Left kidney (tissue), 8 donors: ENCODE measurements at places on chromosomes 4 and X. TPM values are rescaled to one million over a fixed set of nuclear protein-coding genes. Genes with fewer than 3 reads are reported as not detected.

GAGE12F gene
- not detected for polyA plus RNA-seq

SLC9B1 gene
- polyA plus RNA-seq, result 3.4 TPM

TLR2 gene
- polyA plus RNA-seq, result 9.8 TPM

RBMXL3 gene
- not detected for polyA plus RNA-seq

DNA sequence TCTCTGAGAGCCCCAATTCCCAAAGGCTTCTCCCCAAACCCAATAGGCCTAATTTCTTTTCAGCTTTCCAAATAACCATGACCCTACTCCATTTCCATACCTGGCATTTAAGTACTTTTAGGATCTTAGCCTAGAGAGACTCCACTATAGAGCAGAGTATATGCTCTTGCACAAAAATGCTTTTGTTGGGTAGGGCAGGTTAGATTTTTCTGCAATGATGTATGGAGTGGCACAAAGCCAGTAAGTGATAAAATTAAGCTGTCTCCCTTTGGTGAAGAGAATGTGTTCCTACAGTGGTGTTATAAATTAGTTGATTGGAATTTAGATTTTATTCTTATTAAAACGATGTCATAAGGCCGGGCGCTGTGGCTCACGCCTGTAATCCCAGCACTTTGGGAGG lies 124.9 kb downstream of the INPP4B start:
- no peak for DNase-seq

- no peak for DNase-seq
Measured at GRCh38 chr4:182278729-182279128, 35.5 kb downstream of the TENM3 start.

- no peak for DNase-seq
Measured at GRCh38 chr4:139786494-139787354, 121.1 kb downstream of the MGST2 start.

DNA sequence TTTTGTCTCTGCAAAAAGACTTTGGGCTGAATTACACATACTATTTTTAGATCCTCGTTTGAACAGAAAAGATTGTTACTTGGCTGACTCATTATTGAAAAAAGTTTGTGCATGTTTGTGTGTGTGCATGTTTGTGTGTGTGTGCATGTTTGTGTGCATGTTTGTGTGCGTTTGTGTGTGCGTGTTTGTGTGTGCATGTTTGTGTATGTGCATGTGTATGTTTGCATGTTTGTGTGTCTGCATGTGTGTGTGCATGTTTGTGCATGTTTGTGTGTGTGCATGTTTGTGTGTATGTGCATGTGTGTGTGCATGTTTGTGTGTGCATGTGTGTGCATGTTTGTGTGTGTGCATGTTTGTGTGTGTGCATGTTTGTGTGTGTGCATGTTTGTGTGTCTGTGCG lies 201.1 kb upstream of the FAT1 start:
- DNase-seq, result no peak

GRCh38 chr4:152211936-152212653 lies 323.8 kb downstream of the FBXW7 start:
- DNase-seq, result no peak

GRCh38 chrX:11040405-11040804 lies 70.7 kb upstream of the HCCS start:
- no peak for DNase-seq

DNA sequence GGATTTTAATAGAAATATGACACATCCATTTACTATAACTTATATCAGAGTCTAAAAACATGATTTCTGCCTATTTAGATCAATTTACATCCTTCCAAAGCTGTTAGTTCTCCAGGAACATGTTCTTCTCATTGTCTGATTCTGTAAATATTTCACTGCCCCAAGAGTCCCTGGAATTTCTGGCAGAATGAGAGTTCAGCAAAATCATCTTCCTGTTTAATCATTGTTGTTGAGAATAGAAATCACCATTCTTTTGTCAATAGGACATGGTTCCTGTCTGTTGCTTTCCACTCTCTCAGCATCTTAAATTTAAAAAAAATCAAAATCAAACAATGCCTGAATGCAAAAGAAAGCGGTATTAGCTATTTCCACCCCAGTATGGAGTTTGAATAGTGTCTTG lies 172.8 kb upstream of the FRMPD4 start:
- DNase-seq, result no peak
